KBM-7 (cell line): ENCODE measurements at places on chromosomes 1 and 21.

DNA sequence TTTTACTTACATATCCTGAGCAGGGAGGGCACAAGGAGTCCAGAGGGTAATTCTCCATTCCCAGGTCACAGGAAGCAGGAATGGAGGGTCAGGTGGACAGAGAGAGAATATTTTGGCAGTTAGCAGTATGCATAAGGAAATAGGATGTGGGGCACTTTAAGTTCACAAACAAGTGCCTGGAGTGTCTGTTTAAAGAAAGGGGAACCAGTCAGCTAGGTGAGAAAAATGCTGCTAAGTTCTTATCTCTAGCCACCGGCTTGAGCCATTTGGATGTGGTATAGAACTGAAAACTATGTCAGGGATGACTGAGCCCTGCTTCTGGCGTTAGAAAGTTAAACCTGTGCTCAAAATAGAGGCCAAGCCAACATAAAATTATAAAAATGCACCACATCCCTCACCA, 739.7 kb upstream of the NCAM2 start:
- DNase-seq = peak; percentile 96

DNA sequence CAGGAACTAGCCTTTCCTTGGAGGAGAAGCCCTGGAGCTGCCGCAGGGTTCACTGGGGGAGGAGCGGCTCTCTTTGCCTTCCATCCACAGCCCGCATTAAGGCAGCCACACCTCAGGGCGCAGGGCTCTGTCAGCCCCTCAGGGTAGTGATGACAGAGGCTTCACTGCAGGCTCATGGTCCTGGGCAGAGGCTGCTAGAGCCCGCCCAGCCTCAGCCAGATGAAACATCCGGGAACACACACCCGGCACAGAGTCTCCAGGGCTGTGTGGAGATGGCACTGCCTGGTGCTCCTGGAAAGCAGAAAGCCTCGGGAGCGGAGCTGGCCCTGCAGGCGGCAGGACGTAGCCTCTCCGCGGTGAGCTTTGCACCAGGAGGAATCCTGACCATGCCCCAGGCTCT, 29.4 kb upstream of the PEX10 start:
- DNase-seq = no peak

GRCh38 chr21:41032541-41032940, 135.4 kb upstream of the BACE2 start:
- DNase-seq = no peak

- no peak for DNase-seq
Measured at GRCh38 chr1:165845992-165846748, 18.8 kb downstream of the UCK2 start.

GRCh38 chr1:51924455-51924854, 45.9 kb upstream of the NRDC start:
- DNase-seq = no peak

DNA sequence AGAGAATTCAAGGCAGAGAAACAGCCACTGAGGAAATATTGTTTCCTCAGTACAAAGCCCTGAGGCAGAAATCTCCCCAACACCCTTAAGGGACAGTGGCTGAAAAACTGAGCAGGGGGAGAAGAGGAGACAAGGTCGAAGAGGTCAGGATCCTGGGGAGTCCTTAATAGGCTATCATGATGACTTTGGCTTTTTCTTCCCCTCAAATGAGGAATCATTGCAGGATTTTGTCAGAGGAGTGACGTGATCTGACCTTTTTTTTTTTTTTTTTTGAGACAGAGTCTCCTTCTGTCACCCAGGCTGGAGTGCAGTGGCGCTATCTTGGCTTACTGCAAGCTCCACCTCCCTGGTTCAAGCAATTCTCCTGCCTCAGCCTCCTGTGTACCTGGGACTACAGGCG, 10.2 kb downstream of the MAP7D1 start:
- DNase-seq = no peak

GRCh38 chr1:46724991-46725735, 6.2 kb upstream of the EFCAB14 start:
- peak; percentile 84 for DNase-seq

- DNase-seq = no peak
Measured at GRCh38 chr1:78855258-78855657, 151.3 kb downstream of the ADGRL4 start.

GRCh38 chr1:6313393-6314200, 52.7 kb upstream of the GPR153 start:
- no peak for DNase-seq

DNA sequence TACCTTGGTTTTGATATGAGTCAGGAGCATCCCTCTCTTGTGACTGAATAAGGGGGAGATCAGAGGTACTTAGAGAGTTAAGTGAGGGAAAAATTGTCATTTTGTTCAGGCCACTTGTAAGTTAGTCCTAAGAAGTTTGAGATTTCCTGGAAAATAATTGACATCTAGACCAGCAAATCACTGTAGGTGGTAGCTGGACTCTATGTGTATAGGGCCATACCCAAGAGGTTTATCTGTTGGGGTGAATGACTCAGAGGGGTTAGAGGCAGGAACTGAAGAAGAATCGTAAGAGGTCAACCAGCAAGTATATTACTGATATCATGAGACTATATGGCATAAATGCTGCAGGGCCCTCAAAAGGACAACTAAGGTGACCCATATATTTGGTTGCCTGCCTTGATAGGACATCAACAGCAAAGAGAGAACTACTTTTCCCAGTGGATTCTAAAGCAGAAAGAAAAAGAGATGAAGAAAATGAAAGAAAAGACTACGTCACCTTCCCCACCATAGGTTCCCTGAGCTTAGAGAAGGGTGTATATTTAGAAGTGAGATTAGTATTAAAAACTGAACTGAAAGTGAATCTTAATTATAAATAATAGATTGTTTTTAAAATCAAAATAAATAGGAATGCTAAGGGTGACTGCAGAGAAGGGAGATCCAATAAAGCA, 8.0 kb upstream of the RNPC3 start:
- no peak for DNase-seq

GRCh38 chr1:70893381-70893780, 154.2 kb downstream of the PTGER3 start:
- no peak for DNase-seq

- no peak for DNase-seq
Measured at GRCh38 chr1:119882132-119883049, 13.9 kb downstream of the ADAM30 start.

- DNase-seq = no peak
Measured at GRCh38 chr1:53062708-53063591, 937 bp downstream of the PODN start.

GRCh38 chr1:82704966-82705365, 904.2 kb downstream of the ADGRL2 start:
- no peak for DNase-seq

DNA sequence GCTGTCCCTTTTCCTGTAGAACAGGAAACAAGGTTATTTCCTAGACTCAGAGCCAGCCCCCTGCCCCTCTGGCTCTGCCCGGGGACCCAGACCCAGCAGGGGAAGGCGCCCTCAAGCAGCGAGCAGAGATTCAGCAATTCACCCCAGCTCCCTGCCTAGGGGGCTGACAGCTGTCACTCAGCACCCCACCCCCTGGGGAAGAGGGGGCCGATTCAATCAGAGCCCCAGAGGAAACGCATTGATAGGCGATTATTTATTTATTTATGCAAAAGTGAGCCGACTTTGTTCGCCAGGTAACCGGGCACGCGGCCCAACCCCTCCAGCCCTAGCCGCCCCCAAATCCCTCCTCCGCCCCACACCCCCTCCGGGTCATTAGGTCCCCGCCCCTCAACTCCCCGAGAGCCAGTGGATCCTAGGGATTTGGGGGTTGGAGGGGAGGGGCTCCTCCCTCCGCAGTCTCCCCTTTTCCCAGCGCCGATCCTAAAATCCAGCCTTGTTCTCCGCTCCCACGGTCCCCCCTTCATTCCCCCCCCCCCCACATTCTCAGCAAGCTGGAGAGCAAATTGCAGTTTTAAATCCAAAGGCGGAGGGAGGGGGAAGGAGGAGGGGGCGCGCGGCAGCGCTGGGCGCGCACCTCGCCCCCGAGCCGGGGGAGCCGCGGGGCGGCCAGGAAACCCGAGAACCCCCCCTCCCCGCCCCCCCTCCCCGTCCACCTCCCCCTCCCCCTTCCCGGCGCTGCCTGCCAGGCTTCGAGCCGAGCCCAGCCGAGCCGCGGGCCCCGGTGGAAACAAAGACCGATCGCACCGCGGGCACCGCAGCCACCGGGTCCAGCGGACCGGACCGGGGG, 1.3 kb downstream of the AHDC1 start:
- no peak for DNase-seq

- peak; percentile 48 for DNase-seq
Measured at GRCh38 chr1:46747683-46748288, 28.9 kb upstream of the EFCAB14 start.

- no peak for DNase-seq
Measured at GRCh38 chr1:67840449-67840848, 7.2 kb upstream of the GNG12 start.

DNA sequence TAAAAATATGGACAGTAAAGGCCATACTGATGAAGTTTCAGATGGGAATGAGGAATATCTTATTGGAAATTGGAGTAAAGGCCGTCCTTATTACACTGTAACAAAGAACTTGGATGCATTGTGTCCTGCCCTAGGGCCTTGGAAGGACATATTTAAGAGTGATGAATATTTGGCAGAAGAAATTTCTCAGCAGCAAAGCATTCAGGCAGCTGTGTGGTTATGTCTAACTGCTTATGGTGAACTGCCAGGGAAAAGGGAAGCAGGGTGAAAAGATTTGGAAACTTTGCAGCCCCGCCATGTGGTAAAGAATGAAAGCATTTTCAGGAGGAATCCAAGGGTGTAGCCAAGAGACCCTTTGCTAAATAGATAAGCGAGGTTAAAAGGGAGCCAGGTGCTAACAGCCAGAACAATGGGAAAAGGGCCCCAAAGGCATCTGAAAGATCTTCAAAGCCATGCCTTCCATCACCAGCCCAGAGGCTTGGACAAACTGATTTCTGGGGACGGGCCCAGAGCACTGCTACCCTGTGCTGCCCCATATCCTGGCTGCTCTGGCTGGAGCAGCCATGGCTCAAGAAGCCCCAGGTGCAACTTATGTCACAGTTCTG, 200.0 kb downstream of the PTPRU start:
- DNase-seq = no peak

- DNase-seq = no peak
Measured at GRCh38 chr1:200376528-200376927, 33.3 kb downstream of the ZNF281 start.

- DNase-seq = no peak
Measured at GRCh38 chr1:54574158-54574778, 26.2 kb downstream of the ACOT11 start.

- peak; percentile 9 for DNase-seq
Measured at GRCh38 chr21:36510911-36511310, 31.0 kb upstream of the CLDN14 start.

DNA sequence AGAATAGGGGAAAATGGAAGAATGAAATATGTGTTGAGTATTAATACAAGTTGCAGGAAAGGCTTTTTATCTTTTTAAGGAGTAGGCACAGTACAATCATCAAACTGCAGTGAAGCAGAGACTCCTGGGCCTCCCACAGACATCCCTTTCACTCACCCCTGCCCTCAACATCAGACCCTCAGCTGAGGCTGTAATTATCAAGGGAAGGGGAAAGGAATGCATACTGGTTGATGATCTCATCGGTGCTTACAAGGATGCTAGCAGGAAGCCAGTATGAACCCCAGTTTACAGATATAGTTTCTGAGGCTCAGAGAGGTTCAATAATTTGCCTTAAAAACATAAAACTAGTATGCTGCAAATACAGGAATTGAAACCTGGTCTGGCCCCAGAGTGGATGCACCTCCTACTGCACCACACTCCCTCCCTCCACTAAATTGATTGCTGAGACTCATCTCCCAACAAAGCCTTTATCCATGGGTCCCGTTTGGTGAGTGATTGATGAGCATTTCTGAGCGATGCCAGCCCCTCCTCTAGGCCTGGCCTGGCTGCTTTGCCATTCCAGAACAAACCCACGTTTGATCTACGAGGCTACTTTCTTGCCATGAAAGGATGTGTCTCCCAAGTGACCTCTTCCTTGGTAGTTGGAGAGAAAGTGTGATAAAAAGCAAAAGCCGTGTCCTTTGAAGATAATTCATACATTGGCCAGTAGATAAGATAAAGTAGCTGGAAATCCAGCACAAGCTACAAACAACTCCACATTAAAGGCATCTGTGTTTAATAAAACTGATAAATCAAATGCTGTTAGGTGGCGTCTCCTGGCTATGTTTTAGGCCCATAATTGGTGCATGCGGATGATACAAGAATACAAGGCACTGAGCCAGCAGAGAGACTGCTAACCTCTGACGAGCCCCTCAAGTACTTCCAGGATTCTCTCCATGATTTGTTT, 233.9 kb upstream of the CAMK1G start:
- DNase-seq = no peak

GRCh38 chr1:232132572-232132971, 497.4 kb downstream of the SIPA1L2 start:
- no peak for DNase-seq

GRCh38 chr1:9203511-9203982, 31.0 kb upstream of the H6PD start:
- DNase-seq = peak; percentile 24

- no peak for DNase-seq
Measured at GRCh38 chr1:87647430-87648177, 318.9 kb downstream of the LMO4 start.

DNA sequence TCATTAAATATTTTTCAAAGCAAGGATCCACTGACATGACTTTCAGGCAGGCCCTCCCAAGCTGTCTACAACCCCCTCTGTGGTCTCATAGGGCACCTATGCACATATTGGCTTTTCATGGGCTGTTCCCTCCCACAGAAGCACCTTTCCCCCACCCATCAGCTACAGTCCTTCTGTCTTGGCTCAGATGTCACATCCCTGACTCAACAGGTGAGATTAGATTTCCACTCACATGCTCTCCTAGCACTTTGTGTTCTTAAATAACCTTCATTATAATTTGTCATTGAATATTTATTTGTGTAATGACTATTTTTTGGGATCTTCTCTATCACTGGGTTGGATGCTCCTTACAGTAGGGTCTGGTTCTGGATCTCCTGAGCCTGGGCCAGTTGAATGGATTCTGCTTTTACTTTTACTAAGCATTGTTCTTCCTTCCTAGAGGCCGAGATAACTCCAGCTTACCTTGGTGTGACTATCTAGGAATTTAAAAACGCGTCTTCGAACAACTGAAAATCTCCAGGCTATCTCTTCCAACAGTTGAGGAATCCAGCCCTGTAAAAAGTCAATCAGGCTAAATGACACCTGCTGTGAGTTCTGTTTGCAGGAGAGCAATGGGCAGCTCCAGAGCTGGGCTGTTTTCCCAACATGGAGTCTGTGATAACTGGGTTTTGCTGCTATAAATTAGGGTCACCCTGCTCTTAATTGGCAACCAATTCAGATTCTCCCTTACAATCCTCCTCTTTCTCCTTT, 16.2 kb downstream of the ROR1 start:
- DNase-seq = no peak

DNA sequence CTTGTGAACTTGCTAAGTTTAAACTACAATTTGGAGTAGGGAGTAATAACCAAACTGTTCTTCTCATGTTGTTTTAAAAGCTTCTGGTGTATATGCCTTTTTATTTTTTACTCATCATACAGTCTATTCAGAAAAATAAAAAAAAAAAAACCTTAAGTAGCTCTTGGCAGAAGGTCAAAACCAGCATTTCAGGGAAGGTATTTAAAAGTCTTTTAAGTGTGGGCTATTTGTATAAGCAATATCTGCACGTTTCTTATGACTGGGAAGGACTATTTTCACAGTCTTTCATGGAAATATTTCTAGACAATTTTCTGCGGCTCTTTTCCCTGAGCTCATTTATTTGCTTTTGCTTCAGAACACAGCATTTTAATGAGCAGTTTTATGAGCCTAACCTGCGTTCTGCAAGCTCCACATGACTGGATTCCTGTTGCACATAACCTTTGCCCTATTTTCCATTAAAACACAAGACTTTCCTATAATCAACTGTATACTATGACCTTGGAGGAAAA, 60.9 kb upstream of the C1orf105 start:
- peak; percentile 18 for DNase-seq
